SK-N-DZ (cell line): ENCODE measurements at places on chromosomes 1 and 21.
A peak's percentile ranks its signal among the peaks of the same experiment; 100 is the strongest.

GRCh38 chr1:175208773-175209492 is 16.4 kb upstream of the KIAA0040 start:
- DNase-seq, result no peak

DNA sequence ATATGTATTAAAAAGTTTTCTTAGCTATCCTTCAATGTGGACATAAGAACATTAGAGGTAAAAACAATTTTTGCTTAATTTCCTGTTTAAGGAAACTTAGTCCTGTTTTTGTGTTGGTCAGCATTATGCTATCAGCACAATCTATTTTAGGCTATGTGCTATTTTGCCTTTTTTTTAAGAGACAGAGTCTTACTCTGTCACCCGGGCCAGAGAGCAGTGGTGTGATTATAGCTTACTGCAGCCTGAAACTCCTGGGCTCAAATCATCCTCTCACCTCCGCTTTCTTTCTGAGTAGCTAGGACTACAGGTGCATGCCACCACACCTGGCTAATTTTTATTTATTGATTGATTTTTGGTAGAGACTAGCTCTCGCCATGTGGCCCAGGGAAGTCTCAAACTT is 199.1 kb upstream of the TMPRSS15 start:
- DNase-seq, result no peak

DNA sequence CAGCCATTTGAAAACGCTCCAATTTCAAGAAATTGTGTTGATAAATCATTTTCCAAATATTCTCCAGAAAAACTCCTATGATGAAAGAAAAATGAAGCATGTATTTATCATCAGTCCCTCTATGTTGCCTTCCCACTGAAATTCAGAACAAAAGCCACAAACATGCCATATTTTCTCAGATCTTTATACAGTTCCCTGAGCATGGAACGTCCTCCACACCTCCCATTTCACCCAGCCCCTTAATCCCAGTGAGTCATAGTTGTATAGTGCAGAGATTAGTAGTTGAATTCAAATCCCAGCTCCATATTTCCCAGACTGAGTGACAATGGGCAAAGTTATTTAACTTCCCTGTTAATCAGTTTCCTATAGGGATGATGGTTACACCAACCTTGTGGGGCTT is 20.6 kb upstream of the NPL start:
- DNase-seq, result no peak

DNA sequence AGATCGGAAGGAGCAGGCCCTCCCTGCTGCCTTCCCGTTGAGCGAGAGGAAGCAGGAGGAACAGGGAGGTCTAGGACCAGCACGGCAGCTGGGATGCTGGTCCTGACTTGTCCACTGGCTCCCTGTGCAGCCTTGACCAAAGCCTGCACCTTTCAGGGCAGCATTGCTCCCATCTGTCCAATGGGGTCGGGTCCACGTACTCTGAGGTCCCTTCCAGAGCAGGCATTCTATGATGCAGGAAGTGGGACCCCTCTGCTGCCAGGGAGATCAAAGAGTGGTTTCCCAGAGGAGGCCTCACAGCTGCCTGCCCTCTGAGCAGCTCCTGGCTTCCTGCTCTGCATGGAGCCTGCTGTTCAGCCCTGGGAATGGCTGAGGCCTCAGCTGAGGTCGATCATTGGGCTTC is 21.7 kb upstream of the ZNF362 start:
- no peak for DNase-seq

DNA sequence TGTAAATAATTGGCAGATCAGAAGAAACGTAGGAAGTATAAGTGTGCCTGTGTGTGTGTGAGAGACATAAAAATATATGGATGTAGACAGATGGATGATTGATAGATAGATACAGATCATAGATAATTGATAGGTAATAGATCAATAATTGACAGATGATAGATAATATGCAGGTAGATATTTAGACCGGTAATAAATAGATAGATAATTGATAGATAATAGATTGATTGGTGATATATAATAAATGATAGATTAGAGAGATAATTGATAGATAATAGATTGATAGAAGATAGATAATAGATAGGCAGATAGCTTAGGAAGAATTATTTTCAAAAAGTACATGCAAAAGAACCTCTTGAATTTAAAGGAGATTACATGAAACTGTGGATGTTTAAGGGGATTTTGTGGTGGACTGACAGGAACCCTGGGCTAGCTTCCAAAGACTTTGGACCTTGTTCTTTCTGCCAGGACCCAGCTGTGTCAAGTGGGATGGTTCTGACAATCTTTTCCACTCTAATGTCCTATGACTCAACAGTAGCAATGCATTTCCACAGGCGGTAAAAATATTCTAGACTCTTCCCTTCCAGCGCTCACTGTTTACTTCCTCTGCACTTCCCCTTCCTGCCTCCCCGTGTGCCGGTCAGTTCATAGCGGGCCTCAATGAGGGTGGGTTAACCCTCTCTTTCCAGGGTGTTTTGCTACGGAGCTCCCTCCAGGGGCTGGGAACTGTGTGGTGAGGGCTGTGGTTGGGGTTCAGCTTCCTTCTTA is 39.4 kb downstream of the KCNJ15 start:
- no peak for DNase-seq

DNA sequence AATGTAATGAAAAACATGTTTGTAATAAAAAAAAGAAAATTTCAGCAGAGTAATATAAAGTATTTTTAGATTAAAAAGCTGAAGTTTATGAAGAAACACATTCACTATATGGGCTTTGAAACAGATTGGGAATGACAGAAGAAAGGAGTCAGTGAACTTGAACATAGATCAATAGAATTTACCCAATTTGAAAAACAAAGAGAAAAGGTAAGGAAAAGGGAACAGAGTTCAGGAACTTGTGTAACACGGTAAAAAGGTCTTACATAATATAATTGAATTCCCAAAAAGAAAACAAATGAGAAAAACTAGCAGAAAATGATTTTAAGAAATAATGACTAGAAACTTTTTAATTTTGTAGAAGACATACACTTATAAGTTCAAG is 206.8 kb downstream of the KCNT2 start:
- DNase-seq, result no peak

GRCh38 chr21:34344584-34344983 is 19.2 kb upstream of the KCNE2 start:
- DNase-seq, result no peak

DNA sequence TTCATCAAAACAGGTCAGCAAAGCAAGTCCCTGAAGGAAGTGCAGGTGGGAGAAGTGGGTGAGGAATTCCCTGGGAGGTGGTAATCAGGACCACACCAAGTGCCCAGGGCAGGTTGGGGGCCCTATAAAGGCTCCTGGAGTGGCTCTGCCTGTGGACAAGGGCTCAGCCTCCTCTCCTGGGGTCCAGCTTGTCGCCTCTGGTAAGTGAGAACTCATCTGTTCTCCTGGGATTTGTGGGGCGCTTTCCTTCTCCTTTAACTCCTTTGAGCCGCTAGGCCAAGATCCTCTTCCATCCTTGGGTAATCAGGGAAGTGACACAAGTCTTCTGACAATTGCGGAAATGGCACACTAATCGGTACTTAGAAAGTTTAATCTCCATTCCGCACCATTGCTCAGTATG is at the start of gene SPRR4:
SPRR4 (plus strand) TSS at position 154 of the 400 bp plus-strand sequence. CDS start 1,243 bp downstream, outside the sequence.
- DNase-seq, result no peak

DNA sequence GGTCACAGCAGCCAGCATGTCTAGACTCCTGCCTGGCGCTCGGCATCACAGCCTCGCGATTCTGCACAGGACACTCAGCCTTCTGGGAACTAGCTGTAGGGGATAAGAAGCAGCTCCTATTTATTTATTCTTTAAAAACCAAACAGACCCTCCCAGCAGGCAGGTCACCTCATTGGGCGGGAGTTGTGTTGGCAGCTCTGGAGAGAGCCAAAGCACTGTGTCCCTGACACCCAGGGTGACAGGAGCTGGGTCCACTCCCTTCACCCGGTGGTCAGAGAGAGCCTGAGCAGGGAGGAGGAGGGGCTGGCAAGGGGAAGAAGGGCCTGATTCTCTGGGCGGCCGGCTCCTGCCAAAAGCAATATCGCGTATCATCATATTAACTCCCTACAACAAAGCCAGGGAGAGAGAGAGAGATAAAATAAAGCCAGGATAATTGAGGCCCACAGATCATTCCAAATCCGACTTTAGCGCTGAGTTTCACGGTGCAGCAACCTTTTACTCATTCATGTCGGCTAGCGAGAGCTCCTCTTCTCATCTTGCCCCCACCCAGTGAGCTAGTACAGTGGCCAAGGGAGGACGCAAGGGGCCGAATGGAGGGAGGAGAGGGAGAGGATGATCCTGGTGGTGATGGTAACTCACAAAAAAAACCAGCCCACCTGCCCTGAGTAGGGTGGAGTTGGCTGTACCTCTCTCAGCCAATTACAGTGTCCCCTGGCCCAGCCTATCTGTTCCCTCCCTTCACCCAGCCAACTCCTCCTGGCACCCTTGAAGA is 79.8 kb upstream of the IFFO2 start:
- DNase-seq, result no peak

GRCh38 chr21:28644762-28645161 is 347.9 kb downstream of the LTN1 start:
- DNase-seq, result no peak

- DNase-seq, result no peak
These were observed 22.1 kb downstream of the RIPPLY3 start for GRCh38 chr21:37028570-37028969.

DNA sequence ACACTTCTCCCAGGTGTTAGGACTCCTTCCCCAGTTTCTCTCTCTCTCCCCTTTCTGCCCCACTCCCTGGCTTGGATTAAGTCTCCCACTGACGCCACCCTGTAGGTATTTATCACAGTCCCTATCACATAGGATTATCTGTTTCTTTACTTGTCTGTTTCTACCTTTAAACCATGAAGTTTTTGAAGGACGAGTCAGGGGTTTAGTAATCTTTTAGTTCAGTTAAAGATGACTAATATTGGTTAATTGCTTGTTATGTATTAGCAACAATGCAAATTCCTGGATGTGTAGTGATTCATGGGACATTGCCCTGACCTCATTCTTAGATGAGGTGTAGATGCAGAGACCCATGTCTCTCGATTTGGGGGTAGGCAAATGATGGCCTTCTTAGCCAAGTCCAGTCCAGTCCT is 6.4 kb downstream of the LAMC1 start:
- no peak for DNase-seq

DNA sequence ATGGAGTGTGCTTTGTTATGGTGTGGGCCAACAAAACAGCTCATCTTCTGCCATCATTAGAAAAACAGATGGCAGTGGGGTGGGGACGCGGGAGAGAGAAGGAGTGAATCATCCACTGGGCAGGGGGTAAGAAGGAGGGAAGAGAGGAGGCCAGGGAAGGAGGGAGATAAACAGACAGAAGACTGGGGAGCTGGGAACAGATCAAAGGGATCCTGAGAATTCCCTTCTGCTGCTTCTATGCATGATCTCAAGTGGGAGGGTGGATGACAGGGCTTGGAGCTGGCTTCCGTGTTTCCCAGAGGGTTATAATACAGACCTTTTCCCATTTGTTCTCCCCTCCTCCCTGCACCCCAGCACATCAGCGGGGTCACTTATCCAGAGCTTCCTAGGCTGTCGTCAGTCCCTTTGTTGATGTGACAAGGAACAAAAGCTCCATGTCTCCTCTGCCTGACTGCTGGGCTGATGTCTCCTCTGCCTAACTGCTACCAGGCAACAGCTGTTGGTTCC is 338.6 kb downstream of the PAPPA2 start:
- DNase-seq, result no peak

DNA sequence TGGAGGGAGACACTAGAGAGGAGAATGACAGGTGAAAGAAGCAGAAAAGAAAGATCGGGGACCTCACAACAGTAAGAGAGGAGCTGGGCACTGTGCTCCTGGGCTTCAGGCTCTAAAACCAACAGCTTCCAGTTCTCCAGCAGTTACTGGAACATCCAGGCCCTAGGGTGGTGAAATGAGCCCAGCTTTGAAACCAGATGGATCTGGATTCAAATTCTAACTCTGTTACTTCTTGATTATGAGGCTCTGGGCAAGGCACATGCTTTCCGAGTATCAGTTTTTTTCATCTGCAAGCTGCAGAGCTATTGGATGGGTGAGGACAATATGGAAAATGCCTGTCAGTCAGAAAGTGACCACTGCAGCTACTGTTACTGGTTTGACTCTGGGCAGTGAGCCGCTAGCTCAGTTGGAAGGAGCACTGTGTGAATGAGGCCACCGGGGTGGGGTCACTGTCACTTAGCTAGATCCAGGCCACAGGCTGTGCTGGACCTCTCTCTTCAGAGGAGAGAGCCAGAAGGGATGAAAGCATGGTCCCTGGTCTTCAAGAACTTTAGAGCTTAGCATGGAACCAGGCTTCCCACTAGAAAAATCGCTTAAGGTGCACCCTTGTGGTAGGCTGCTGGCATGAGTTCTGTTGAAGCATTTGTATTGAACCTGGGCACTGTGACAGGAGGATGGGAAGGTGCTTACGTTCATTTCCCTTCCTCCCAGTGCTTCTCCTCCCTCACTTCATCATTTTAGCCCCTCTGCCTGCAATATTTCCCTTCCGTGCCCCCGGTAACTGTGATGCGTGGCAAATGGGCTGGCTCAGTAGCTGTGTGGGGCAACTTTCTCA is 12.2 kb downstream of the PLEKHO1 start:
- DNase-seq, result peak; percentile 74

DNA sequence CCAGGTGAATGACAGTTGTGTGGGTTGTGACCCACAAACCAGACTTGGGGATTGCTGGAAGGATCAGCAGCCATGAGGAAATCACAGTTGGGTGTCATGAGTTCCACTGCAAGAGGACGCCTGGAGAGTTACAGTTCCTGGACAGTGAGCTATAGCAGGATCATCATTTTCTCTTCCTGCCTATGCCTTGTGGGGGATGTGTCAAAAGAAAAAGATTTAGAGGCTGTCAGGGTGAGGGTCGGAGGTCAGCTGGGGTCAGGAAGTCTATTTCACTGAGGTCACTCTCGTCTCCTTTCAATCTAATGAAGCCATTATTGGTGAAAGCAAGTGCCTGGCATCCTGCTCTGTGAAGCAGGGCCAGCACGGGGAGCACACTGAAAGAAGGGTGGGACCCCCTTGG is 7.0 kb upstream of the LIN28A start:
- DNase-seq, result no peak

- no peak for DNase-seq
These were observed 61.0 kb downstream of the ZBTB18 start for GRCh38 chr1:244112041-244112440.

GRCh38 chr1:242811092-242811840 is 286.8 kb upstream of the PLD5 start:
- no peak for DNase-seq

- DNase-seq, result peak; percentile 84
These were observed 783.2 kb upstream of the NEGR1 start for GRCh38 chr1:73065339-73066041.

DNA sequence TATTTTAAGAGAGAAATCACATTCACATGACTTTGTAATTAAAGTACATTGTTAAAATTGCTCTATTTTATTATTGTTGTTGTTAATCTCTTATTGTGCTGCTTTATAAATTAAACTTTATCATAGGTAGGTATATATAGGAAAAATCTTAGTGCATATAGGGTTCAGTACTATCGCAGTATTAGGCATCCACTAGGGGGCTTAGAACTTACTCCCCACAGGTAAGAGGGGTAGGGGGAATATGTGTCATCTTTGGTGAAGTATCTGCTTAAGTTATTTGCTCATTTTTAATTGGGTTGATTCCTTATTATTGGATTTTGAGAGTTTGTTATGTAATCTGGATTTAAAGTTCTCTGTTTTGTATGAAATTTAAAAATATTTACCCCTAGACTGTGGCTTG is 385.2 kb downstream of the DUSP10 start:
- no peak for DNase-seq
